Stimulated activated CD4-positive, alpha-beta T cell treated with anti-CD3 and anti-CD28 coated beads, Interleukin-1b, Interleukin-23, amount 100 ng/mL, for 1 hour (primary cell): ENCODE measurements at places on chromosomes 5 and 9.
A peak's percentile ranks its signal among the peaks of the same experiment; 100 is the strongest.

DNA sequence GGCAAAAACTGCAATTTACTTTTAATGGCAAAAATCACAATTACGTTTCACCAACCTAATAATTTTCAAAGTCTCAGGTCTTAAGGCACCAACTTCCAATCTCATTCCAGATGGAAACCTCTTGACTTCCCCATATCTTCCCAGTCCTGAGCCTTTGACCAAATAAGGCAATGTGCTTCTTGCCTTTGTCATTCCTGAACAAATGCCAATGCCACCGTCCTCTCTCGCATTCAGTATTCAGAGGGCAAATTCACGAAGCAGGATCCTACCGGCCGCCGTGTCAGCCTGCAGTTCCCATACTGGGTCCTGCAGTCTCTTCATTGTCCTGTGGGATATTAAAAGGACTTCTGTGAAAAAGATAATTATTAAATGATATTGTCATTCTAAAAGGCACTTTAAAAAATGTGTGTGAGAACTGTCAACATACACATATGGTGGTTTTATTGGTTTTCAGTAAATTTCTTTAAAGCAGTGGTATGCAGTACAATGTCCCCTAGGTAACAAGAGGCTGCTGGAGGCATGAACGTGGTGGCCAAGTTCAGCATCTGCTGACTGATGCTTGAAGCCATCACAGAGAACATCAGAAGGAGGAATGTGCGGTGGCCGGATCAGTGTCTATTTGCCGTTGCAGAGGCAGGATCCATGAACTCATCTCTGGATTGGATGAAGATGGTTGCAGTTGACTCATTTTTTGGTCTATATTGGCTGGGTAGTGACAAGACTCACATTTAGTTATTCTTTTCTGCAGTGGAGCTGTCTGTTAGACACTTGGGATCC is 101.4 kb upstream of the IRX4 start:
- no peak for DNase-seq

DNA sequence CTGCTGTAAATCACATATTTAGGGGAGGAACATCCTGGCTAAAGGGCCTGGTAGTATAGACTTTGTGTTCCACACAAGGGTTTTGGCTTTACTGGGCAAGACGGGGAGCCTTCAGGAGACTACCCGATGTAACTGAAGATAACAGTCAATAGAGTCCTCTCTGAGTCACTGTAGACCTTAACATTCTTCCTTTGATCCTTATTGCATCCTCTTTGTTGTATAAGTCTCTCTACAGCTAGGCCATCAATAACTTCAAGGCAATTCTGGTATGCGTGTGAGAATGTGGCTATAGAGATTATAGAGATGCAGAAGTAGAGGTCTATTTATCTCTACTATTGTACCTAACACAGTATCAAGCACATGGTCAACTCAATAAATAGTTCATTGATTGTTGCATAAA is 67.3 kb upstream of the STK32A start:
- DNase-seq = no peak

DNA sequence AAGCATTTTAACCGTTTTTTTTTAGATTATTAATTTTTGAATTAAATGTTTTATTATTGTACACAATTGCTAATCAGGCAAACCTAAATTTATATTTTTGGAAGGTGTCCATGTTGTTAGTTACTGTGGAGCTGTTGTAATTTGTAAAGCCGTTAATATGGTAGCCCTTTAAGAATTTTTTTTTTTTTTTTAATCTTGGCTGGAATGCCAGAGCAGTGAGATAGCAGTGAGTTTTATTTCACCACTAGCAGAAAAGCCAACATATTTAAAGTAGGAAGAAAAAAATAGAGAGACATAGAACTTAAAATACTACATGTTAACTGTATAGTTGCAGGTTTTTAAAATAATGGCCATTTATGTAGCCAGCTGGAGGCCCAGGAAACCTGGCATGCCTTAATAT is 35.3 kb upstream of the RNF20 start:
- DNase-seq = no peak

DNA sequence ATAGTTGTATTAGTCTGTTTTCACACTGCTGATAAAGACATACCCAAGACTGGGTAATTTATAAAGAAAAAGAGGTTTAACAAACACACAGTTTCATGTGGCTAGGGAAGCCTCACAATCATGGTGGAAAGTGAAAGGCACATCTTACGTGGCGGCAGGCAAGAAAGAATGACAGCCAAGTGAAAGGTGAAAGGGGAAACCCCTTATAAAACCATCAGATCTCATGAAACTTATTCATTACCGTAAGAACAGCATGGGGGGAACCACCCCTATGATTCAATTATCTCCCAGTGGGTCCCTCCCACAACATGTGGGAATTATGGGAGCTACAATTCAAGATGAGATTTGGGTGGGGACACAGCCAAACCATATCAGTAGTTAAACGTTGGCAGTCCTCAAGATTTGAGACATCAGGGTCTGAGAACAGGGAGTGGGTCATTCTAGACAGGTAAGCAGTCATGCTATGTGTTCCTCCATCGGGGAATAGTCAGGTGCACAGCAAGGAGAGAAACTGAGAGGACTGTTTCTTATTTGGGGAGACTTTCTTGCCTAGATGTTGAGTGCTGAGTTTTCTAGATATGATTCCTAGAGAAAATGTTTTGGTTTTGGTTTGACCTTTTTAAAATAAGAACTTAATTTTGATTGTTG is 45.8 kb upstream of the ENTREP1 start:
- no peak for DNase-seq

GRCh38 chr5:136963504-136963903 is 535.6 kb downstream of the SPOCK1 start:
- no peak for DNase-seq

DNA sequence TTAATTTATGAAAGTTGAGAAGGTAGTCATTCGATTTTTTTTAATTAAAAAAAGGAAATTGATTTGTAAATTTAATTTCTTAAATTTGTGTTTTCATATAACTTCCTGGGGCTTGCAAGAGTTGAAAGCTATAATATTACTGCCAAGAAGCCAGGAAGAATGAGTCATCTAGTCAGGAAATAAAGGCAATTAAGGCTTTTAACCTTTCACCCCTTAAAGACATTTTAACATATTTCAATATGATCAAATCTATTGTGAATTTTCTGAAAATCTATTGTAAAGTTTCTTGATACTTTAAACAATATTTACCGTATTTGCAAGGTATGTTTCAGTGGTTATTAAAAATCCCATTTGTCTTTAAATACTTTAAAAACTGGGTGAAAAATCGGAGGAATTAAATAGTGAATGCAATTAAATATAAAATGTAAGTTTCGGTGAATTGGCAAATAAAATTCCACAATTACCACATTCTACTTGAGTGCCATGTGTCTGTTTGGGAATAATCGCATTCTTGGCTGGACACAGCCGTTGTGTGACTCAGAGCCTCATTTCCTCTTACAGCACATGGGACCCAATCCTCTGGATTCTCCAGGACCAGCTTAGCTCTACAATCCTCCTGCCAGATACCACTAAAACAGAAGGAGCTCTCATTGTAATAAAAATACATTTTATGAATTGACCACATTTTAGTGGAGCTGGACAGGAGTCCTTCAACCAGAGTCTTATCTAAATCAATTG is 310.7 kb downstream of the HCN1 start:
- DNase-seq = no peak

DNA sequence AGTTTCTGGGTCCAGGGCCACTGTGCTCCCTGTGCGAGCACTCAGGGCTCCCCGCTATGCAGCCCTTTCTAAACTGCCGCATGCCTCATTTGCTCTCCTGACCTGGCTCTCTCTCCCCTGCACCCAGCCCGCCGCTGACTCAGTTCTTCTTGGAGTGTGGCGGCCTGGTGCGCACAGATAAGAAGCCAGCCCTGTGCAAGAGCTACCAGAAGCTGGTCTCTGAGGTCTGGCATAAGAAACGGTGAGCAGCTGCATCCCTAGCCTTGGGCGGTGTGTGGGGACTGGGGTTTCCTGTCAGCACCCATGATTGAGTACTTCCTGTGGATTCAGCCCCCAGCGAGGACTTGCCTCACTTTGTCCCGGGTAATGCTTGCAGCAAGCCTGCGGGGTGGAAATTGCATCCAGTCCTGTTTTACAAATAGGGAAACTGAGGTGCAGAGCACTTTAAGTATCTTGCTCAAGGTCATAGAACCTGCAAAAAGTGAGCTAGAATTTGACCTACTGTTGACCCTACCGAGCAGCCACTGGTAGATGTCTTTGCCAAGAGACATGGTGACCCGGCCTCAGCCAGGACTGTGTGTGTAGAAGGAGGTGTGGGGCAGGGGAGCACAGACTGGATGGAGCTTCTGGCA is 27.9 kb downstream of the USP20 start:
- peak; percentile 38 for DNase-seq

DNA sequence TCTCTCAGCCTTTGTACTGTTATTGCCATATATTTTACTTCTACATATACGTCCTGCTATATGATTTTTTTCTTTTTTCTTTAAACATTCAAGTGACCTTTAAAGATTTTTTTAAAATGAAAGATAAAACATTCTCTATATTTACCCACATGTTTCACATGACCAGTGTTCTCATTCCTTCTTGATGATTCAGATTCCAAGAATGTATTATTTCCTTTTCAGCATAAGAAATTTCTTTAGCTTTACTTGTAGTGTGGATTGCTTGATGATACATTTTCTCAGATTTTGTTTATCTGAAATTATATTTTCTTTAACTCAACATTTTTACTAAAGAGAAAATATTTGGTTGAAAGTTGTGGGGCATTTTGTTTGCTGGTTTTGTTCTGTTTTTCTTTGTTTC is 792.1 kb downstream of the BRINP1 start:
- DNase-seq = no peak

GRCh38 chr5:139659695-139660101 is 11.5 kb downstream of the CXXC5 start:
- no peak for DNase-seq

DNA sequence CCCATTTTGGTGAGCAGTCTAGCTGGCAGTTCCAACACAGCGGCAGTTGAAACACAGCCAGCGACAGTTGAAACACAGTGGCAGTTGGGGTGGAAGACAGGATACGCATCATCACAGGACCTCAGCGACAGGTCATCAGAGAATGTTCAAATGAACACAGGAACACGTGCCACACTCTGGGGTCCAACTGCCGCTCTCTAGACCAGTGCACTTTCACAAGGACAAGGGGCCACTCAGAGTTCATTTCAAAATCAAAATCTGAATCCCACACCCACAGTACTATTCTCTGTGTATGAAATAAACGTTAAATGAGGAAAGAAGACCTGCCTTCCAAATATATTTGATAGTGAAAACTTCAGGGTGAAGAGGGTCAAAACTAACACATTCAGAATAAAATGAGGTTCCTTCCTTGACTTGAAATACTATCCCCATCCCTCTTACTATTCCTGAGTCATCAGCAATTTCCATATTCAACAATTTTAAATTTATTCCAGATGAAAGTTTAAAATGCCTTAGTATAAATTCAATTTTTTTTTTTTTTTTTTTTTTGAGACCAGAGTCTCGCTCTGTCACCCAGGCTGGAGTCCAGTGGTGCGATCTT is 53.0 kb upstream of the SIMC1 start:
- no peak for DNase-seq

DNA sequence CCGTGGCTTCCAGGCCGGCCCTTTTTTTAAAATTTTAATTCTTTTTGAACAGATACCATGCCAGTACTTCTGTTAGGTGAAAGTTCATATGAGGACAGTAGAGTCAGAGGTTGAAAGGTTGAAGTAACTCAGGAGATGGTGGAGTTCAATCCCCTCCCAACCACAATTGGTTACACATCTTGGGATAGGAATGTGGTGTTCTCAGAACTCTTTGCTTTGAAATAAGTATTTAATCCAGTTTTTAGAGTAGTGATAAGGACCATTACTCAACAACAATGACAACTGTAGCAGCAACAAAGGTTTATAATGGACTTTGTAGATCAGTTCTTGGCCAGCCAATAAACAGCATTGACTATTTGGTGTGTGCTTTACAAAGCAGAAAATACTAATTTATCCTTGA is 116.0 kb downstream of the ARHGAP26 start:
- no peak for DNase-seq

GRCh38 chr5:133698646-133699526 is 86.5 kb upstream of the FSTL4 start:
- DNase-seq = no peak

DNA sequence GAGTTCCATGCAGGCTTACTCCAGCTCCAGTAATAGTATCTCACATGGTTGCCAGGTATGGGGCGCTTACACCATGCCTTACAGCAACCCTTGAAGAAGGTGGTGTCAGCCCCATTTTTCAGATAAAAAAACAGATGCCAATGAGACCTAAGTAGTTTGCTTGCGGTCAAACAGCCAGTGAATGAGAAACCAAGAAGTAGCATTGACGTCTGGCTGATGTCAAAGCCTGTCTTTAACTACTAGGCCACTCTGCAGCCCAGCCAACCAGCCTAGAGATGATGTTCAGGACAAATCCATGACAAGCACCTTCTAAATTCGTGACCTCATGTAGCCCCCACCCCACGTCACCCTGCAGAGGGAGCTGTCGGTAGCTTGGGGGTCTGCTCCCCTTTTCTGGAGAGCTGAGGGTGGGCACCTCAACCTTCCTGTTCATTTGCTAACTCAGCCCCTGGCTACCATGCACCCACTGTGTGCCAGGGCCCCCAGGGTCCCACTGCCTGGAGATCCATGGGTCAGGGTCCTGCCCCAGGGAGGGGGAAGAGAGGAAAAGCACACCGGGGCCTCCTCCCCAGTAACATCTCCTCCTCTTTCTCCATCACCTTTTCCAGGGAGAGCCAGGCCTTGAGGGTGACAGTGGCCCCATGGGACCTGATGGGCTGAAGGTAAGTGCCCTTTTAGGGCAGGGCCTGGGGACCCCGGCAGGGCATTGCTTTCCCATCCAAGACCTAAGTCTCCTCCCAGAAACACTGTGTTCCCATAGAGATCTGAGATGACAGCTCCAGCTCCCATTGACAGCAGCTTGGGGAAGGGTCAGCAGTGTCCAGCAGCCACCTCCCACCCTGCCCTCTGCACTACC is 52.5 kb upstream of the ORM1 start:
- DNase-seq = no peak

GRCh38 chr9:81694541-81694940 is 5.2 kb upstream of the TLE1 start:
- no peak for DNase-seq

GRCh38 chr5:172683264-172683644 is 42.2 kb downstream of the NEURL1B start:
- DNase-seq = no peak

DNA sequence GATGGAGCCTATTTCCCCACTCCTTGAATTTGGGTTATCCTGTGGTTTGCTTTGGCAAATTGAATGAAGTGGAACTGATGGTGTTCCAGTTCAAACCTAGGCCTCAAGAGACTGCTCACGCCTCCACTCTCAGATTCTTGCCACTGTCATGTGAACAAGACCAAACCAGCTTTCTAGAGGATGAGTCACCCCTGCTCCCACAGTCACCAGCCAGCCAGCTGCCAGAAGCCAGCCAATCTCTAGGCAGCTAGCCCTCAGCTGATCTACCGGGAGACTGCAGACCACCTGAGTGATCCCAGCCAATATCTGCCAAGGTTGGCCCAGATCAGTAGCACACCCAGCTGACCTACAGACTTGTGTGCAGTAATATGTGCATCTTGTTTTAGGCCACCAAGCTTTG is 300.6 kb downstream of the TMEM38B start:
- DNase-seq = no peak

- DNase-seq = no peak
These were observed 755.4 kb upstream of the CTNND2 start for GRCh38 chr5:12659686-12660085.
